ENCODE measurements at places on chromosomes 7 and 10.

GRCh38 chr7:102415685-102416225 lies 17.6 kb upstream of the ORAI2 start:
- DNase-seq, result no peak

- DNase-seq, result no peak
Observed at GRCh38 chr10:29377333-29377961, 88.6 kb downstream of the LYZL1 start.

- no peak for DNase-seq
Observed at GRCh38 chr7:66426996-66427395, 201.7 kb upstream of the KCTD7 start.

DNA sequence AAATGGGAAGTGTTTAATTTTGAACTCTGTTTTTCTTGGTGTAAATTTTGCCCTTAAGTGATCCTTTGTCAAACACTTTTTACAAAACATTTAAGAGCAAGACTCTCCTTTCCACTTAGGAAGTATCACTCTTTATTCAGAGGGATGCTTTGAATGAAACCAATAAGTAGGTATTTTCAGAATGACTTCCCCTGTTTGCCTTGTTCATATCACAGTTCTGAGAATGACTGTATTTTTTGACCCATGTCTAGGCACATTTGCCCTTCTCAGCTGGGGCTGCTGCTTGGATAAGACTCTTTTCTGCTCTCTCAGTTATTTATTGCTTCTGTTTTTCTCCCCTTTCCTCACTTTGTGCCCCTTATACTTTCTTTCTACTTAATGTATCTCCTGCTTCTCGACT lies 98.2 kb downstream of the CCNY start:
- DNase-seq, result no peak

DNA sequence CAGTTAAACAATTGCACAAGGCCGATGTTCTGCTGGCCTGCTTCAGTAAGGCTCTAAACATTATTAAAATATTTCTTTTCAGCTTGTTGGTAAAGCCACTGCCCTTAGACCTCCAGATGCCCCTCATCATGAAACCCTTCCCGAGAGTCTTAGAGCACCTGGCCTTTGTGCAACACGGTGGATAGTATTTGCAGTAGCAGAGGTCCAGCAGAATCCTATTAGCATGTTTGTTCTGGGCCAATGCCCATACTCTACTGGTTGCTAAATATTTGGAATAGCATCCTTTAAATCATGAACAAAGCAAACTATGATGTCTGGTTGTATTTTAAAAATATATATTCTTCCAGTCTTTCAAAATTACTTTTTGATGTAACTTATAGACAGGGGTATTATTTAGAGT lies 584.6 kb downstream of the CNTNAP2 start:
- DNase-seq, result no peak

GRCh38 chr7:155764438-155764793 lies 47.8 kb downstream of the SHH start:
- no peak for DNase-seq

DNA sequence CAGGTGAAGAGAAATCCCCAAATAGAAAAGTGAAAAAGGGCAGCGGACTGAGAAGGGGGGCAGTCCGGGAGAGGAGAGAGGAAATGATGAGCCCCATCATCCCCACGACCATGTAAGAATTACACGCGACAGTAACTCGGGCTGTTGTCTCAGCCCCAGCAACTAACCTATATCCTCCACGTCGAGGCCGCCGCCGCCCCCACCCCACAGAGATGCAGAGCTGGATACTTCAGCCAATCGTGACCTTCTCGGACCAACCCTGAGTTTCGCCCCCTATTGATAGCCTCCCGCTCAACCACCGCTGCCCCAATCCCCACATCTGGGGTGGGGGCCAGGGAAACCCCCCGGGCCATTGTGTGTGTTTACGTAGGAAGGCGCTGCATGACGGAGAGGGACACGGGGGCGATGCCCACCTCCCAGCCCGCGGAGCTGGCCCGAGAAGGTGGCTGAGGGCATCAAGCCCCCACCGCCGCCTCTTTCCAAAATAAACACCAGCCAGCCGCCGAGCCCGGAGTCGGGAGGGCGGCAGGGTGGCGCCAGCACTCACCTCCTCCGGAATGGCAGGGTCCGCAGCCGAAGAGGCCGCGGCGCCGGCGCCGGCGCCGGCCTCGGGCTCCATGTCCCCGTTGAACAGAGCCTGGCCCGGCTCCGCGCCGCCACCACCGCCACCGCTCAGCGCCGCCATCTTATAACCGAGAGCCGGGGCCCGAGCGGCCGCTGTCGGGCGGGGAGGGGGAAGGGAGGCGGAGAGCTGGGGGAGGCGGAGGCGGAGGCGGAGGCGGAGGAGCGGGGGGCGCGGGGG lies 509 bp downstream of the BRAF start:
- peak; percentile 67 for DNase-seq

GRCh38 chr7:17682586-17682985 lies 257.7 kb downstream of the SNX13 start:
- DNase-seq, result no peak

DNA sequence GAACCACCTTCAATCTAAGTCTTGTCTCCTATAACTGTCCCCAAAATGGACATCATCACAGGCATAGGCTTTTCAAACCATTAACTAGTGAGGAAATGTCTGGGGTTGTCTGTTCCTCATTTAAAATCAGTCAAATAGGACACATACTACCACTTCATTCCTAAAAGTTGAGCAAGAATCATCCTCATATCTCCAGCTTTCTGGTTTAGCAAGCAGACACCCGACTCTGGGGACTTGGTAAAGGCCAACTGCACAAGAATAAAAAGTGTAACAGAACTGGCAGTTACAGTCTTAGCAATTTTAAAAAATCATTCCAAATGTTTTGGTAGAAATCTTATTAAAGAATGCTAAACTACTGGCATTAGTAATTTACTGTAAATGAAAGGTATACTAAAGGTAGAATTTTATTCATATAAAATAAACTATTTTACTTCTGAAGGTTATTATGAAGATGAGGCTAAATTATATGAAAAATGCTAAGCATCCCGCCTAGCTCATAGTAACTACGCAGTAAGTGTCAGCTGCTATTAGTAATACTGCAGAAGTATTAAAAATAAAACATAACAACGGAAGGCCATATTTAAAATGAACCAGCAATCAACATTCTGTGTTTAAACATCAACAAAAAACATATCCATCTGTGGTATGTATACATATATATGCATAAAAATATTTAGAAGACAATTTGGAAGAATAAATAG lies 60.8 kb downstream of the ZNF438 start:
- no peak for DNase-seq

- no peak for DNase-seq
Observed at GRCh38 chr7:136877990-136878389, 9.5 kb downstream of the CHRM2 start.

- DNase-seq, result no peak
Observed at GRCh38 chr10:126527645-126528314, 139.5 kb upstream of the ADAM12 start.

DNA sequence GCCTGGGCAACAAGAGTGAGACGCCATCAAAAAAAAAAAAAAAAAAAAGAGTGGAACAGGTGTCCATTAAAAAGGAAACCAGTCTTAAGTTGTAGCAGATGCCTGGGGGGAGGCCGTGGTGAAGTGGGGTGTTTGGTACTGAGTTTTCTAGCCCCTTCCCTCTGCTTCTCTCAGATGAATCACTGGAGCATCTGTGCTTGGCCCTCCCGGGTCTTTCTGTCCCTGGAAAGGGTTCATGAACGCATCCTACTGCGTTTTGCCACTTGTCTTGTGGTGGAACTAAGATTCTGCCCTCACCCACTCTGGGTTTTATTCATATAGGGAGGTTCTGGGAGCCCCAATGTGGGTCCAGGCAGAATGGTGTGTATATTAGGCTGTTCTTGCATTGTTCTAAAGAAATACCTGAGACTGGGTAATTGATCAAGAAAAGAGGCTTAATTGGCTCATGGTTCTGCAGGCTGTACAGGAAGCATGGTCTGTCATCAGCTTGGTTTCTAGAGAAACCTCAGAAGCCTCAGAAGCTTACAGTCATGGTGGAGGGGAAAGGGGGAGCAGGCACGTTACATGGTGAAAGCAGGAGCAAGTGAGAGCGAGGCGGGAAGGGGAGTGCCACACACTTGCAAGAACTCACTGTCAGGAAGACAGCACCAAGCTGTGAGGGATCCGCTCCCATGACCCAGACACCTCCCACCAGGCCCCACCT lies 63.5 kb downstream of the CAMK1D start:
- DNase-seq, result no peak

- no peak for DNase-seq
Observed at GRCh38 chr7:123769371-123769770, 20.6 kb upstream of the WASL start.

DNA sequence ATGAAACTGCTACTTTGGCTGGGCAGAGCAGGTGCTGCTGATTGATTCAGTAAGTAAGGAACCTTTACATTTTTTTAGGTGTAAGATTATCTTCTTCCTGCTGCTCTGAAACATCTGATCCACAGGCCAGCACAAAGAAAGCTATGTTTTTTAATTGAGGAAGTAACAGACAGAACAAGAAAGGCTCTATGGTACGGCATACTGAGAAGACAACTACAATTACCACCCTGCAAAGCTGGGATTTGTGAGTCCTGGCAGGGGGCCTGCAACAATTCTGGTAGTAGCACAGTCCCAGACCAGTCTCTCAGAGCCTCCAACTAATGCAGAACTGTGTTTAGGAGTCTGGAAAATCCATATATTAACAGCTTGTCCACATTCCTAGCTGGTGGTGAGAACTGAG lies 103.0 kb upstream of the LRRTM3 start:
- DNase-seq, result no peak

- DNase-seq, result no peak
Observed at GRCh38 chr7:81887098-81888090, 117.5 kb upstream of the HGF start.

All from NCI-H526 treated with DMSO at 0.1 percent for 48 hours (cell line).